ENCODE measurements at places on chromosomes 5 and 9.

GRCh38 chr9:121842612-121842978, 191.2 kb downstream of the DAB2IP start:
- DNase-seq = no peak

GRCh38 chr9:75084081-75084672, 3.8 kb downstream of the NMRK1 start:
- no peak for DNase-seq

GRCh38 chr5:152271420-152271819, 133.7 kb downstream of the NMUR2 start:
- DNase-seq = no peak

DNA sequence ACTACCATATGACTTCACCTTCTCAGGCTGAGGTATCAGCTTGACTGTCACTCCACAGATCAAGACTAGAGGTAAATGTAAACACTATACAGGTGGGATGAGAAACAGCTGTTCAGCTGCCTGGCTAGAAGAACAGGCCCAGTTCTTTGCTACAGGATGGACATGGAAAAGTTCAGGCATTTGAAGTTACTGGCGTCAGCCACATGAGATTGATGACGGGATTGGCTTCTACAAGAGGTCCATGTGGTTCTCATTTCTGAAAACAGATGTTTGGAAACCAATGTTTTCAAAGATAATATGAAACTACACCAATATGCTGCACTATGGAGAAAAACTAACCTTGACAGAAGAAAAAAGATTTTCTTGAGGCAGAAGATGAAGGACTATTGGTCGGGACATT, 324.1 kb downstream of the CDH10 start:
- DNase-seq = no peak

DNA sequence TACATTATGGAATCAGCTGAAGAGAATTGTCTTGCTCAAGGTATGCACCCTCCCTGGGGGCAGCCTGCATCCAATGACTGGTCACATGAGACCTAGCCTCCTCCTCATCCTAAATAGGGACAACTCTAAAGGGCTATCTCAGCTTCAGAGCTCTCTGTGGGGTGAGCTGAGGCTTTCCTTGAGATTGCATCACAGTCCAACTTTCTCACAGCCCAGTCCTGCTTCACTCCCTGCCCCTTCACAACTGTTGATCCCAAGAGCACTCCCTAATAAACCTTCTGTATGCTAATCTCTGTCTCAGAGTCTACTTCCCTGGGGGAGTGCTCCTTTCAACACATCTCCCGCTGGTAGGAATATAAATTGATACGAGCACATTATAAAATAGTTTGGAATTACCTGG, 44.1 kb upstream of the ERBIN start:
- no peak for DNase-seq

GRCh38 chr5:179624841-179625271, 1.4 kb upstream of the HNRNPH1 start:
- peak; percentile 68 for DNase-seq

DNA sequence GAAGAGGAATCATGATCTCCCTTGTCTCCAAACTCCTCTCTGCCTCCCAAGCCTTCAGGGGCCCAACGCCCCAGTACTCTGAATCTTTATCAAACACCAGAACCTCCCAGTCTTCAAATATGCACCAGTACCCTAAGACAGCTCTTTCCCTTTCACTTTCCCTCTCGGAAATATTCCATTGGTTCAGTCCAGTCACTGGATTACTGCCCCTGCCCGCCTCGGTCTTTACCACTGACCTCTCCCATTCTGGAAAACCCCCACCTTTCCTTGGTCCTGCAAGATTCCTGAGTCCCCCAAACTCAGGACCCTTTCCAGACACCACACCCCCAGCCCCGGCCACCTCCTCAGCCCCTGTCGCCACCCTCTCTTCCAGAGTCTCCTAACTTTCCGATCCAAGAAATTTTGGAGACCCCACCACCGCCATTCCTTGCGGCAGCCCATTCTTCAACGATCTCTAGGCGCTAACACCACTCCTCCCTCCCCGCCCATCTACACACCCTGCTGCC, 674 bp downstream of the C5orf15 start:
- DNase-seq = no peak

GRCh38 chr5:128513806-128514205, 24.2 kb downstream of the FBN2 start:
- no peak for DNase-seq

DNA sequence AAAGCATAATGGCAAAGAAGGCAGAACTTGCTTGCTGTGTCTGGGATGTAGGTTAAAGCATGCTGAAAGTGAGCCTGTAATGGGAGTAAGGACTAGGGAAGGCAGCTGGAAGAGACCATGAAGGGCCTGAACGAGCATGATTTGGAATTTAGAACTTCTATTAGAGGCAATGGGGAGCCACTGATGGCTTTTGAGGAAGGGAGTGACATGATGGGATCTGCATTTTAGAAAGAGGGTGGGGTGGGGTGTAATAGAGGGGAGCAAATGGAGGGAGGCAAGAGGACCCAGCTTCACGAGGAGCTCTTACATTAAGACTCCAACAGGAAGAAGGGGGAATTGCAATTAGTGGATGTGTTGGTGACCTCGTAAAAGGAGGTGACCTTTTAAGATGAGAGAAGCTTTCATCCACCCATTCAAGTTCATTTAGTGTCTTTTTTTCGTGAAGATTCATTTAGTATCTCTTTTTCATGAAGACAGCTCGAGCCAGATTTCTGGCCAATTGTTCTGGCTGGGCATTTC, 13.6 kb upstream of the GABRP start:
- DNase-seq = no peak

- DNase-seq = no peak
Measured at GRCh38 chr5:71953866-71954265, 153.4 kb upstream of the MAP1B start.

GRCh38 chr5:165805756-165806155, 2300.3 kb downstream of the MAT2B start:
- no peak for DNase-seq

DNA sequence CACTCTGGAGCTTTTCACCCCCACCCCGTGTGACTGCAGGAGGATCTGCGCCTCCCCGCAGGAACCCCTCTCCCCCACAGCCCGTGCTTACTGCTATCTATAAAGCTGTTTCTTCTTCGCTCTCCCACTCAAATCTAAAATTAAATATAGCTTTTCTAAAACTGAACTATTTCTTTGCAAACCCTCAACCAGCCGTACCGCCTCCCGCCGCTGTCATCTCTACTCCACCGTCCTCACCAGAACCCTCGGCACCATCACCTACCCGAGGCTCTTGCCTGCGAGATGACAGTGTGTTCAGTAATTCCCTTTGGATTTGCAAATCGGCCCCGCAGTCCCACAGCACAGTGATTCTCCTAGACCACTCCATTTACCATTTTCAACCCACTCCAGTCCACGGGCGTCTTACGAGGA, 13.6 kb downstream of the LPCAT1 start:
- DNase-seq = no peak

GRCh38 chr5:115985802-115986757, 23.8 kb downstream of the LVRN start:
- no peak for DNase-seq

- no peak for DNase-seq
Measured at GRCh38 chr9:37937366-37937765, 33.4 kb upstream of the SLC25A51 start.

DNA sequence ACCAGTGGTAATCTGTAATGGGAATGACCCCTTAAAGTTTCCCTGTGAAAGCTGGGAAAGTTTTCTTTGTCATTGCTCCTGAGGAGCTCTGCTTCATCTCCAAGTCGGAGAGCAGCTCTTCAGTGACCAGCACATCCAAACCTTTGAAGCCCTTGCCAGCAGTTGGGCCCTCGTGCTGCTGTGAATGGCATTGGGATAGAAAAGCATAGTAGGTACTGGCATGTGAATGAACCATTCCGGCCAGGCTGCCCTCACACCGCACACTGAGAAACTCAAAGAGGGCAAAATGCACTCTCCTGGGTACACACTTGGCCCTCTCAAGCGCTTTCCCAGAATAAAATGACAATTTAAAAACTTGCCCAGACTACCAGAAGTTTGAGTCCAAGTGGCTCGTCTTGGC, 1135.0 kb upstream of the WWC1 start:
- no peak for DNase-seq

DNA sequence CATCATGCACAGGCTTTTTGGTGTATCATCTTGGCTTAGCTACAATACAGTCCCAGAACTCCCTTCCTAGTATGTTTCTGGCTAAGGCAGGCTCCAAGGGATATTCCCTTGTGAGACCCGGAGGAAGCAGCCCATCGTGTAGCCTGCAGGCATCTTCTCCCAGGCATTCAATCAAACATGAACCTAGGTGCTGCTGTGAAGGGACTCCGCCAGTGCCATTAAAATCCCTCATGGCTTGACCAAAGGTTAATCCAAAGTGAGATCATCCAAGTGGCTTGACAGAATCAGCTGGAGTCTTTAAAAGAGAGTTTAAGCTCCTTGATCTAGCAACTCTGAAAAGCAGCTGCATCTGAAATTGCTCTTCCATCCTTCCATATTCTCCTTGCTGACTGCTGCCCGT, 333.9 kb downstream of the DIRAS2 start:
- no peak for DNase-seq

GRCh38 chr9:109972026-109972882, 192.3 kb downstream of the PALM2AKAP2 start:
- no peak for DNase-seq

DNA sequence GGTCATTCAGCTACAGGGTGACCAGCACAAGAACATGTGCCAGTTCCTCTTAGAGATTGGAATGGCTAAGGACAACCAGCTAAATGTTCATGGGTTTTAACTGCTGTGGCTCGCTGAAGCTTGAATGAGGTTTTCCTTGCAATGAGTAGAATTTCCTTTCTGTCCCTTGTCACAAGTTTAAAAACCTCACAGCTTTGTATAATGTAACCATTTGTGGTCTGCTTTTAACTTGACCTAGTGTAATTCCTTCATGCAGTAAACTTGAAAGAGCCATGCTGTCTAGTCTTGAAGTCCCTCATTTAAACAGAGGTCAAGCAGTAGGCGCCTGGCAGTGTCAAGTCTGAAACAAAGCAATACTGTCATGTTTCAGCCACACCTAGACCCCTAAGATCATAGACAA, 181.3 kb upstream of the DMRT1 start:
- no peak for DNase-seq

DNA sequence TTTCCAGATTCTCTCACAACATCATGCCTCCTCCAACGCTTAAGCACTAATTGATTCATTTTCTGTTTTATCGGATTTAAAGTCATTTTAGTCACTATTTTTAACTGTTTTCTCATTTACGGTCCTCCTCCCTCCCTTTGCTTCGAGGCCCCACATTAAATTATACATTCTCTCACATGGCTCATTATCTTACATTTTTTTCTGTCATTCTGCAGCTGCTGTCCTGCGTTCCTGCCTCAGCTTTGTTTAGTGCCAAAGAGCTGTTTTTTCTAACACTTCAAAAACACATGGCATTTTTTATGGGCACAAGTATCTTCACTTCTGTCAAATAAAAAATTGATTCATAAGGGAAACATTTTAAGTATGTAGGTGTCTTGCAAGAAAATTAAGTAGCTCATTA, 130.1 kb upstream of the FST start:
- DNase-seq = no peak

DNA sequence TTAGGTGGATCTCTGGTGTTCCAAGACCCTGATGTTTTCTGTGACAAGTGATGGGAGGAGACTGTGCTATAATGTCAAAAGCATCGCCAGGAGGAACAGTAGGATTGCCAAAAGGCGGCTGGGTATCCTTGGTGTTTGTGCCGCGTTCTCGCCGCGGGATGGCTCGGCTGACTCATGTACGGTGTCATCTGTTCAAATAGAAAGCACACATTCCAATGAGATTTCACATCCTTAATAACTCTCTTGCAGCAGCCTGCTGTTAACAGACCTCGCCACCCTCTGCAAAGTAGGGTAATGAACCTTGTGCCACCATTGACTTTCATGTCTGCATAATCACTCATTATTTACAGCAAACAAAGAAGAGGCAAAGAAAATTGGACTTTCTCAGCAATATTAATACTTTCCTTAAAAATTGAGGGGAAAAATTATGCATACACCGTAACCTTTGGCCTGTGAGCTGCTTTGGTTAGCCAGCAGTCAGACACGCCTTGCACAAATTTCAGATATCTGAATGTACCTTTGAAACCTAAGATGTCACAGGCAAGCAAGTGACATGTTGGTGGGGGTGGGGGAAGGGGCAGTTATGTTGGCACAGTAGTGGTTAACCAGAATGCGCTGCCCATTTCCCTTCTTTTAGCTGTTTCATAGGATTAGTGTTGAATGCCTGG, 289.4 kb downstream of the EFNA5 start:
- DNase-seq = no peak

DNA sequence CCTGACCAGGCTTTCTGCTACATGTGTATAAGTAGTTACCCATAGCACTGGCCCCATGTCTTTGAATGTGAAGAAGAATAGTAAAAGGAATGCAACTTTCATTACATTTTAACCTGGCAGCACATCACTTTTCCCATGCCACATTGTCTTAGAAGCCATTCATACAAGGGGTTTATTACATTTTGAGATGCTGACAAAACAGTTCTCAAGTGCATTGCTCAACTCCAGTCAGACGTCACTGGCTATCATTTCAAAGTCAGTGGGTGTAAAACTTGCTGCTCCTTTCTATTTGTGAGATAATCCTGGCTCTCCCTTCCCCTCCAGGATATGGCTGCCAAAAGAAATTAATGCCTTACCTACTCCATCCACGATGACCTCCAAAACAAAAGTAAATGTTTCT, 97.0 kb upstream of the VCAN start:
- DNase-seq = no peak

DNA sequence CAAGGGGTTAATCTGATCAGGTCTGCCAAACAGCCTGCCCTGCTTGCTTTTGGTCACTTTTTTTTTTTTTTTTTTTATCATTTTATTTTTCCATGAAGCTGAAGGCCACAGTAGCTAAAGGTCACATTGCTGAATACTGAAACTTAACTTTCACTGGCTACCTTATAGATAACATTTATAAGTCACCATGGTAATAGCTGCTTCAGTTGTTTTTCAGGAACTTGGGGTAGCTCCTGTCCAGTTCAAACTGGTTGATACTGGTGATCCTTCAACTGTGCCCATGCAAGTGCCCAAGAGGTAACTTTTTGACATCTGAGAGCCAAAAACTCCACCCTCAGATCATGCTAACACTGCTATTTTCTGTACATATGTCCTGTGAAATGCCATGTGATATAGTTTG, 68.3 kb upstream of the RGS7BP start:
- no peak for DNase-seq

- DNase-seq = no peak
Measured at GRCh38 chr9:86359151-86359879, 5.1 kb upstream of the TUT7 start.

GRCh38 chr9:101027733-101028345, 688 bp upstream of the PLPPR1 start:
- DNase-seq = no peak
